ENCODE measurements at places on chromosomes 7 and 10. TPM values are rescaled to one million over a fixed set of nuclear protein-coding genes. Genes with fewer than 3 reads are reported as not detected.

DNA sequence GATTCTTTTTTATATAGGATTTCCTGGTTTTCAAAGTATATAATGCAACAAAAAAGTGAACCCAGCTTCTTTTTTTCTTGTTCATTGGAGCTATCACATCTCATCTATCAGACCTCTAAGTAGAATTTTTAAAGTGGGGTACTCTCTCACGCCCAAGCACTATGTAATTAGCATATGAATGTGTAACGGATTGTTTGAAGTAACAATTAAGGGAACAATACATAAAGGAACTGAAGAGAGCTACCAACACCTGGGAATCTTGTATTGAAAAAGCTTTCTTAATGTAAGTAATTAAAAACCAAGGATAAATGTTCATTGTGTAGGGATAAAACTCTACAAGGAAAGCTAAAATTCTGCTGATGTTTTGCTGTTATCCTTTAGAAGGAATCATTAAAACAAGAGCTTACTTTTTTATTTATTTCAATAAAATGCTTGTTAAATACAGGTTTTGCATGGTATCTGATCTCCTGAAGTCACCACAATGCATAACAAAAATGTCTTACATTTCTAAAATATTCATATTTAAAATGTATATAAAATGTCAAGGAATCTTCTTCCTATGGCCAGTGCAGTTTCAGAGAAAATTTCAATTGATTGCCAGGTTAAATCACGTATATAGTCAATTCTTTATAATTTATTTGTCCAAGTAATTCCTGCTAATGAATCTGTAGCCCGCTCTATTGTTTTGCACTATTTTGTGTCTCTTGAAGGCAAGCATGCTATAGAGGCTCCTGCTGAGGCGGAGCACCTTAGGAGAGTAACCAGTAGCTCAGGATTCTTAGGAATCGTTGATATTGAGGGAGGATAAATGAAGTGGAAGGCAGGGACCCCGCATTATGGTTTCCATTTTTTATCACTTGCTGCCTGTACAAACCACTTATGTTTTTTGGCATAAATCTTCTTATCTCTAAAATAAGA lies 51.6 kb downstream of the PTPRZ1 start:
- no peaks in the 10 kb centered on the region for H3K36me3 ChIP-seq
- H3K4me3 ChIP-seq, result no peak overlapping the region
- H3K4me1 ChIP-seq, result no peaks in the 10 kb centered on the region
- no peak for DNase-seq

DNA sequence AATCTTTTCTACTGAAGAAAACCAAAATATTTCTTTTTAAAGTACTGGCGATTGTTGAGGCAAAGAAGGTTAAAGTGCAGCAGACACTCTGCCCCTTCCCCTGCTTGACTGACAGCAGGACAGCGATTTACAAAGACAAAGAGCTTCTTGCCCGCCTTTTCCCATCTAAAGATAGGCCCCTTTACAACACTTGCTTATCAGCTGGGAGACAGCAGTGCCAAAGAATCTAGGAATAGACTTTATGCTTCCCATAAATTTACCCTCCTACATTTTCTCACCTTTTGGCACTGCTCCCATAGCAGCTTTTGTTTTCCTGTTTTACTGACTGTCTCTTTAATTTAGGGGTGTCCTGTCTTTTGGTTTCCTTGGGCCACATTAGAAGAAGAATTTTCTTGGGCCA lies 824.1 kb downstream of the CCSER2 start:
- no peaks in the 10 kb centered on the region for H3K4me1 ChIP-seq
- no peak overlapping the region for H3K27ac ChIP-seq
- no peak for DNase-seq

UCMA gene
- not detected for total RNA-seq

GRCh38 chr7:94901981-94902380 lies 5.4 kb upstream of the PPP1R9A start:
- no peak overlapping the region for H3K4me3 ChIP-seq
- no peaks in the 10 kb centered on the region for H3K4me1 ChIP-seq
- DNase-seq, result no peak
- H3K27ac ChIP-seq, result no peak overlapping the region

ELFN1 gene
- total RNA-seq, result 9.5 TPM

ZNF804B gene
- 0.07 TPM for total RNA-seq

- no peak overlapping the region for H3K4me3 ChIP-seq
- H3K27me3 ChIP-seq, result no peaks in the 10 kb centered on the region
- no peak for DNase-seq
- H3K4me1 ChIP-seq, result peaks cover 57% of the 10 kb centered on the region
Measured at GRCh38 chr7:131338173-131338572, 10.5 kb downstream of the MKLN1 start.

PBLD gene
- total RNA-seq, result 5.4 TPM

Measured in heart right ventricle (tissue), 16 donors.